ENCODE measurements at places on chromosomes 2 and 18.

DNA sequence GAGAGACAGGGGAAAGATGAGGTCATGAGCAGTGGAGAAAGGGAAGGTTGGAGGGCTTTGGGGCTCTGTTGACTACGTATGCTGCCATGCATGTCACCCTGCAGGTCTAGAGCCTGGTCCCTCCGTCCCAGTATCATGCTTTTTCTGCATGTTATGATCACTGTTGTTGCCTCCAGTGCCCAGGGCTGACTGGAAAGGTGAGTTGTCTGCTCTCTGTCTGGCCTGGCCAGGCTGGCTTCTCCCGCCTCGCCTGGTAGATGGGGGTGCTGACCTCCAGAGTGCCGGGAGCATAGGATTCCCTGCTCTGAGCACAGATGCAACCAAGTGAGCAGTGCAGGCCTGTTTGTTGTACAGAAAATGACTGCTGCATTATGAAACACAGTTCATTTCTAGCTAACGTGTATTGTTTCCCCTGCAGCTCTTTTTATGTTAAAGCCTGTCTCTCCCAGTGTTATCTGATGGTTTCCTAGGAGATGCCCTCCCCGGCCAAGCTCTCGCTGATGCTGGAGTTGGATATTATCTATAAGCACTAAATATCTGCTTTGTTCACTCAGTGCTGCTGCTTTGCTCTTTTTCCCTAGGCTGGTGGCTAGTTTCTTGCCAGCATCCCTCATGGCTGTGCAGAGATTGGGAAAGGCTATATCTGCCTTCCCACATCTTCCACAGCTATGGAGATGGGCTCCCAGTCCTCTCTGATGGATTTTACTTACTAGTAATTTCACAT, 158.2 kb downstream of the TDRD15 start:
- no peak for DNase-seq

GRCh38 chr2:1738646-1739302, 5.5 kb downstream of the PXDN start:
- DNase-seq, result no peak

DNA sequence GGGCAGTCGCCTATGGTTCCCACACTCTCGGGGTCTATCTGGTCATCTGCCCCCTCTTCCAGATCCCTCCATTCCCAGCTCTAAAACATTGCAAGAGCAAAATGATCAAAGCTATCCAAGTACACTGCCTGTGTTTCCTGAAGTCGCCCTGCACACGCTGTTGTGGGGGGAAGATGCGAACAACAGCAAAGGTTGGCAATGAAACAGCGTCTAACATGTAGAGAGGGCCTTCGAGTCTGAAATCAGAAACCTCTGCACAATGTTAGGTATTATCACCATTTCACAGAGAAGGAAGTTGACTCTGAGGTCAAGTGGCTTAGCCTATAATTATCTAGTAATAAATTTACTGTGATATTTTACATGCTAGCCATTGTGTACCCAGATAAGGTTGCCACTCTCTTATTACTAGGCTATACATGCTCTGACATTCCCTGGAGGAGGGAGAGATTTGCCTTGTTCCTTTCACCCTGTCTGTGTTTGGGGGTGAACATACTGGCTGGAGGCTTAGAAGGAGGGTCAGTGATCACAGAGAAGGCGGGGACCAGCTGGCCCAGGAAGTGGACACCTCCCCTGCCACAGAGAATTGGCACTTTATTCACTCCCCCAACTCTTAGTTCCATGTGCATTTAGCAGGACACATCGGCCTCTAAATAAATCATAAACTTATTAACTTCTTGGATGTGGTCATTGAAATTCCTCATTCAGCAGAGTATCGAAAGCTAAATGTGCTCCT, 36.8 kb downstream of the KCTD1 start:
- no peak for DNase-seq

GRCh38 chr18:2199060-2199459, 372.2 kb downstream of the METTL4 start:
- DNase-seq, result no peak

DNA sequence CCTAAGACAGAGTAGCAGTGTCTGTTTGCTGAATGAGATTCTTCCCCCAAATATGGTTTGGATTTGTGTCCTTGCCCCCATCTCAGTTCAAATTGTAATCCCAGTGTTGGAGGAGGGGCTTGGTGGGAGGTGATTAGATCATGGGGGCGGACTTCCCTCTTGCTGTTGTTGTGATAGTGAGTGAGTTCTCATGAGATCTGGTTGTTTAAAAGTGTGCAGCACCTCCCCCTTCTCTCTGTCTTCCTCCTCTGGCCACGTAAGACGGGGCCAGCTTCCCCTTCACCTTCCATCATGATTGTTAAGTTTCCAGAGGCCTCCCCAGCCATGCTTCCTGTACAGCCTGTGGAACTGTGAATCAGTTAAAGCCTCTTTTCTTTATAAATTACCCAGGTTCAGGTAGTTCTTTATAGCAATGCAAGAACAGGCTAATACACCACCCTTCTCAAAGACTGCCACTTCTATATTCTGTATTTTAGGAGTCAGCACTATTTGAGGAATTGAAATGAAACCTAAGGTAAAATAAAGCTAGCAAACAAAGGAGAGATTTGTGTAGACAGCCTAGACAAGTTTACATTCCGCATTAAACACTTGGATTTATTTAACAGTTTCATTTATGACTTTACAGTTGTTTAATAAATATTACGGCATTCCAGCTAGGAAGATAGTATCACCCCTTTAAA, 21.6 kb downstream of the FBXO36 start:
- no peak for DNase-seq

- peak; percentile 67 for DNase-seq
Measured at GRCh38 chr2:196245378-196246140, 74.2 kb upstream of the STK17B start.

- no peak for DNase-seq
Measured at GRCh38 chr2:121254748-121255147, 30.3 kb downstream of the TFCP2L1 start.

DNA sequence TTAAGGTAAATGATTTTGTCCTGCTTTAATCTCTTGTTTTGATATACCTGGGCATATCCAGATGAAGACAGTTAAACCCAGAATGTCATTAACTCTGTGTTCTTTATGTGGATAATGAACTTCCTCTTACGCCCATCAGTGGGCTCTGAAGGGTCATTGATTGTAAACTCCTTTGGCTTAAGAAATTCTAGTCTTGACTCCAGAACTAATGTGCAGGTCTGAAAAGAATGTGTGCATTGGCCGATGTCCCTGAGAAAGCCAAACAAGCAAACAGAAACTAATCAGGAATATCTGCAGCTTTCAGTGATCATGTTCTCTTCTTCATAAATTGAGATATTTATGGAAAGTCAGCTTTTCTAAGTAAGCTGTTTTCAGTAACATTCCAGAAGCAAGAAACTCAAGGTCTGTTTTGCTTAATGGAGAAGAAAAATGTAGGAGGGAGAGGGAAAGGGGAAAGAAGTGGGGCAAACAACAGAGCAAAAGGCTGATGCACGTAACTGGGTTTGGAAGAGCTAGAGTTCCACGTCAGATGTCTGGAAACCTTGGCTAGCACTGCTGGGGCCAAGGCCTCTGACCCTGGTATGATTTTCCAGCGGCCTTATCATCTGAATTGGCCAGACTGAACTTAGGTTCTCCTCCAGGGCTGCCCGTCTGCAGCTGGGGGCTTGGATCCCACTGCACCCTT, 61.3 kb upstream of the FHL2 start:
- DNase-seq, result no peak

GRCh38 chr18:38940475-38940862, 1374.9 kb upstream of the CELF4 start:
- no peak for DNase-seq

- no peak for DNase-seq
Measured at GRCh38 chr2:40470822-40471813, 19.2 kb upstream of the SLC8A1 start.
